ENCODE measurements at places on chromosomes 2 and 18.

DNA sequence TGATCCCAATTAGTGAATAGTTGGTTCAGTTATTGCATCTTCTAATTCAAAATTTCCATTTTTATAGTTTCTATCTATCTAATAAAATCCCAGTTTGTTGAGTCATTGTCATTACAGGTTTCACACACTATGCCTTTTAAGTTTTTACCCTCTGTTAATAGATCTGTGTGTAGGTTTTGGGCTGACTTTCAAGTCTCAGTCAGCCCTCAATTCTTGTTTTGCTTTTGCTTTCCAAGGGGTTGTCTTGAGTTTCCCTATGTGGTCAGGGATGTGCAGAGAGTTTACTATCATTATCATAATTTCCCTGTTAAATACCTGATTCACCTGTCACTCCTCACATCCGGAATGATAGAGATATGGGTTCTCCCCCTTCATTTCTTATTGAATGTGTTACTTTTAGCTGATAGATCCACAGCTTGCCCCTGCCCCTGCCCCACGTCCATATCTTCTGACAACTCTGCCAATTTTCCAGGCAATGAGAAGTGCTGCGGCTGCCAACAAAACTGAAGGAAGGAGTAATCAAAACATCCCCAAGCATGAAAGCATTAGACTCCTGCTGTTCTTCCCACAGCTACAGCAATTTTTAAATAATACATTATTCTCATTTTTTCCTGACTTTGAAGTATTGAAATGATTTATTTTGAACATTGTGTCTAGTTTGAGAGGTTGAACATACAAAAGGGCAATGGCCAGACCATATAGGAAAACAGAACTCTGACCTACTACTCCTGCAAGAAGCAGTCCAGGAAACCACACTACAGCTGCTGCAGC, 1064.8 kb downstream of the SUCLG1 start:
- DNase-seq = no peak

- no peak for DNase-seq
Measured at GRCh38 chr2:104873689-104874054, 19.8 kb downstream of the POU3F3 start.

- peak; percentile 28 for DNase-seq
Measured at GRCh38 chr18:46174342-46175041, 70.3 kb downstream of the HAUS1 start.

- DNase-seq = no peak
Measured at GRCh38 chr2:240931319-240931949, 25.3 kb downstream of the CROCC2 start.

GRCh38 chr2:101328474-101329007, 20.0 kb upstream of the RNF149 start:
- no peak for DNase-seq

DNA sequence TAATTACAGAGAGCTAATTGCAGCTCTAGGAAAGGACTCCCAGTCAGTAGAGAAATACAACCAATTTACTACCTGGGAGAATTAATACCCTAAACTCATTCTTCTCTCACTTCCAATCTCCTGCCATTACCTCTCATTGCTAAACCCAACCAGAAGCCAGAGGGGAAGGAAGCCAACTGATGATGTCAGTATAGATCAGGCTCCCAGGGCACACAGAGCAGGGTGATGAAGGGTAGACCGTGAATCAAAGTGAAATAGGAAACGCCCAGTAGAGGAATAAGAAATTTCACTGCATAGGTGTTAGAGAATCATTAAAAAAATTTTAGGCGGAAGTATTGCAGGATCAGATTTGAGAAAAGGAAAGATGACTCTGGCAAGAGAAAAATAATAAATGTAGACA, 456.8 kb upstream of the NXPH2 start:
- DNase-seq = no peak

DNA sequence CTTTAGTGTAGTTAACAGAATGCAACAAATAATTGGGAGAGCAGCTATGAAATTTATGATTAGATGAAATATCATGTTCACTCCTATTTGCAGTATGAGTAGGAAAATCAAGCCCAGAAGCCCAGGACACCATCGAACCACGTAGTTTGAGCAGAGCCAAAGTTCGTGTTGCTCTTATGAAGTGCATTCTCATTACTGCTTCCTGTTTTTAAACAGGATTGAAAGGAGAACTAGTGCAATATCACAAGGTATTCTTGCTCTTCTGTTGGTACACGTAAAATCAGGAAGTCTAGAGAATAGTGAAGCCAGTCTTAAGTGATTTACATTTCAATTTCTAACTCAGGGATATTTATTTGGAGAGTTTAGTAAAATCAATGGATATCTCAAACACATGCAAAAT, 21.1 kb downstream of the ARHGAP15 start:
- DNase-seq = no peak

DNA sequence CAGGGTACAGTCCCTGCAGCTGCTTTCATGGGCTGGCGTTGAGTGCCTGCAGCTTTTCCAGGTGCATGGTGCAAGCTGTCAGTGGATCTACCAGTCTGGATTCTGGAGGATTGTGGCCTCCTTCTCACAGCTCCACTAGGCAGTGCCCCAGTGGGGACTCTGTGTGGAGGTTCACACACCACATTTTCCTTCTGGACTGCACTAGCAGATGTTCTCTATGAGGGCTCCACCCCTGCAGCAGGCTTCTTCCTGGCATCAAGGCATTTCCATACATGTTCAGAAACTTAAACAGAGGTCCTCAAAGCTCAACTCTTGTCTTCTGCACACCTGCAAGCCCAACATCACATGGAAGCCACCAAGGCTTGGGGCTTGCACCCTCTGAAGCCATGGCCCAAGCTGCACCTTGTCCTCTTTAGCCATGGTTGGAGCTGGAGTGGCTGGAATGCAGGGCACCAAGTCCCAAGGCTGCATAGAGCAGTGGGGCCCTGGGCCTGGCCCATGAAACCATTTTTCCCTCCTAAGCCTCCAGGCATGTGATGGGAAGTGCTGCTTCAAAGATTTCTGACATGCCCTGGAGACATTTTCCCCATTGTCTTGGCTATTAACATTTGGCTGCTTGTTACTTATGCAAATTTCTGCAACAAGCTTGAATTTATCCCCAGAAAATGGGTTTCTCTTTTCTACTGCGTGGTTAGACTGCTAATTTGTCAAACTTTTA, 250.2 kb upstream of the COPS8 start:
- no peak for DNase-seq

DNA sequence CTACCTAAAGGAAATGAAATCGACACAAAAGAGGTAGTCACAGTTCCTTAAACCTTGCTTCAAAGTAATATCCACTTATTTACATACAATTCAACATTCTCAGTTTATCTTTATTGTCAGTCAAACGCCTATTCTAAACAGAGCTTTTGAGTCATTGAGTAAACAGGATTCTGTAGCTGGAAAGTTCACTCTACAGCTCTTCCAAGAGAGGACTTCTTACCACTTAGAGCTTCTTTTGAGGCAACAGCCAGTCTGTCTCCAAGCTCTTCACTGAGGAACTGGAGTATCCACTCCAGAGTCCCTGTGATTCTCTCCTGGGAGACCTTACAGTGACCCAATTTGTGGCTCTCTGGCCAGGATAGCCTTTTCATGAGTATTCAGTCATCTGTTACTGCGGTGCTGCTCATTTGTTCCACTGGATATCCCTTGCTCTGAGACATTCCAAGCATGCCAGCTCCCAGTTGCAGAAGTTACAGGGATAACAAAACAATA, 210.9 kb upstream of the OSR1 start:
- DNase-seq = no peak

DNA sequence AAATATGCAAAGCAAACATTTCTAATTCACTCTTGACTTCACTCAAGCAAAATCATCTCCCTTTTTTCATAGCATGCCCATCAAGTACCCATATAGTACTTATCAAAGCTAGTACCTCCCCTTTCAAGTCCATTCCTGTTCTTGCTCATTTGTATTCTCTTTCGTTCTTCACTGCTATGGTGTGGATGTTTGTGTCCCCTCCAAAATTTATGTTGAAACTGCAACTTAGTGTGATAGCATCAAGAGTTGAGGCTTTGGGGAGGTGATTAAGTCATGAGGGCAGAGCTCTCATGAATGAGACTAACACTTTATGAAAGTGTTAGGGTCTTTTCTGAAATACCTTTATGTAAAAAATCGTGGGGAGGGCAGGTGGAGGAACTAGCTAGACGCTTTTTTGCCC, 52.9 kb downstream of the RNU4ATAC start:
- DNase-seq = no peak

DNA sequence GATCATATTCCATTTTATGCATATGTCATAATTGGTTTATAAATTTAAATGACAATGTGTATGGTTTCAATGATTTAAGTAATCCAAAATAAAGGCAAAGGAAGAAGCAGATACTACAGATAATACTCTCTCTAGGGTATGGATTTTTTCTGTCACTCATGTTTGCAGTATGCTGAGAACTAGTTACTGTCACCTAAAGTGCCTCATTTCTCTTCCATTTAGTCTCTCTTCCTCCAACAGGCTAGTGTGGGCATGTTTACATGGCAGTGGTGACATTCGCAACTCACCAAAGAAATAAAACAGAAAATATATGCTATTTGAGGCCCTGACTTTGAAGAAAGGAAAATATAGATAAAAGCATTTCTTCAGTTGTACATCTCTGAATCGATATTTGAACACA, 1460.4 kb upstream of the ZEB2 start:
- no peak for DNase-seq

GRCh38 chr18:45463451-45463850, 151.8 kb upstream of the SLC14A2 start:
- no peak for DNase-seq
